AG20443 (cell line): ENCODE measurements at places on chromosomes 1 and 21.

GRCh38 chr1:152806576-152806975 lies at the start of gene LCE1C:
Gene LCE1C, minus strand, starts transcription at chr1:152806651. Its CDS starts 1,173 bp downstream, at chr1:152805478.
- DNase-seq: no peak

GRCh38 chr1:113429461-113430153 lies 39.3 kb downstream of the MAGI3 start:
- DNase-seq: no peak

DNA sequence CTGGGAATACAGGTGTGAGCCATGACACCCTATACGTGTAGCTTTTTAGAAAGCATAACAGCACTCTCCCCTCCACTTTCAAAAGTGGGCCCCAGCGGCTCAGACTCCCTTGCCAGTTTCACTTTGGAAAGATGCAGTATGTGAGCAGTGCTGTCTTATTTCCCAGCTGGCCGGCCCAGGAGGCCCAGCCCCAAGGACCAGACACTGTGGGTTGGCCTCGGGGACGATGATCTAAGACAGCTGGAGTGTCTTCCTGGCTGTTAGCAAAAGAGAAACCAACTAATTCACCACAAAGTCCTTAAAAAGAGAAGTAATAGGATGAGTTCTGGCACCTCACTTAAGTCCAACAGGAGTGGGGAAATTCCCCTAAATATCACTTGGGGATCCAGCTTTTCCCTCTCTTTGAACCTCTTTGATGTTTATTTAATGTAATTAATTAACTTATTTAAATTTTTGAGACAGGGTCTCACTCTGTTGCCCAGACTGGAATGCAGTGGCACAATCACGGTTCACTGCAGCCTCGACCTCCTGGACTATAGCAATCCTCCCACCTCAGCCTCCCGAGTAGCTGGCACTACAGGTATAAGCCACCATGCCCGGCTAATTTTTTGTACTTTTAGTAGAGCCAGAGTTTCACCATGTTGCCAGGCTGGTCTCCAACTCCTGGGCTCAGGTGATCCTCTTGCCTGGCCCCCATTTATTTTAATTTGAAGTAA lies 17.6 kb upstream of the CLIC4 start:
- peak; percentile 91 for DNase-seq

DNA sequence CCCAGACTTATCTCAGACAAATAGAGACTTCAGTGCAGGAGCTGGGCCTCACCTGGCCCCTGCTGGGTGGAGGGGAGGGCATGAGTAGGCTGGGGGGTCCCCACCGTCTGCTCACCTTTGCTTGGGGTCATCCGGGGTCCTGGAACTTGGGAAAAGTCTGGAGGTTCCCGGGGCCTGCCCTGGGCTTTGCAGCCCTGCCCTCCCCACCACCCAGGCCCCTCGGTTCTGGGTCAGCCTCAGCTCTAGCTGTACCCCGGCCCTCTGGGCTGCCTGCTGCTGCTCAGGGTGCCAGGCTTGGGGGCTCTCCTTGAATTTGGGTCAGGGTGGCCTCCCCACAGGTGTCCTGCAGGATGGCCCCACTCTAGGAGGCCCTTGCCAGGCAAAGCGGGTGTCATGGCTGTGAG lies 2.4 kb upstream of the TMEM52 start:
- DNase-seq: no peak

- peak; percentile 76 for DNase-seq
These were observed 20.7 kb downstream of the IL10RB start for GRCh38 chr21:33286600-33287456.

DNA sequence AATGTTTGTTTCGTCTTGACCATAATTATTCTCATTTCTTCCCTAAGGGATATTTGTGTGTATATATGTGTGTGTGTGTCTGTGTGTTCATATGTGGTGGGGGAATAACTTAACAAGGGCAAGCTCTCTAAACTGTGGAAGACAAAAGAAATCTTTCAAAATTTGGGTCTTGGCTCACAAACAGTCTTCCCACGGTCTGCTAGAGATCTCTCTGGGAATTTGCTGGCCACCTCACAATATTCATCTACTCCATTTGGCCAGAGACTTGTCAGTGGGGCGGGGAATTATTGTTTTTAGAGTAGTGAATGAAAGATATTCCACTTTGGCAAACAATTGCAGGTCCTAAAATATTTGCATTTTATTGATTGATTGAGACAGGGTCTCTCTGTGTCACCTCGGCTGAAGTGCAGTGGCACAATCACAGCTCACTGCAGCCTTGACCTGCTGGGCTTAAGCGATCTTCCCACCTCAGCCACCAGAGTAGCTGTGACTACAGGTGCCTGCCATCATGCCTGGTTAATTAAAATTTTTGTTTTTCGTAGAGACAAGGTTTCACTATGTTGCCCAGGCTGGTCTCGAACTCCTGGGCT lies 8.0 kb upstream of the EIF2B3 start:
- no peak for DNase-seq

DNA sequence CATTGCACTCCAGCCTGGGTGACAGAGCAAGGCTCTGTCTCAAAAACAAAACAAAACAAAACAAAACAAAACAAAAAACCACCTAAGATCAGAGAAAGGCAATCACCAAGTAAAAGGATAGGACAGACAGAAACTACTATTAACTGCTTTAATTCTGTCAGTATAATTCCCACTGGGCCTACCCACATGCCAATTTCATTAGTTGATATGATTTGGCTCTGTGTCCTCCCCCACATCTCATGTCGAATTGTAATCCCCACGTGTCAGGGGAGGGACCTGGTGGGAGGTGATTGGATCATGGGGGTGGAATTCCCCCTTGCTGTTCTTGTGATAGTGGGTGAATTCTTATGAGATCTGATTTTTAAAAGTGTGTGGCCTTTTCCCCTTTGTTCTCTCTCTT lies 27.2 kb upstream of the CAPZB start:
- no peak for DNase-seq

DNA sequence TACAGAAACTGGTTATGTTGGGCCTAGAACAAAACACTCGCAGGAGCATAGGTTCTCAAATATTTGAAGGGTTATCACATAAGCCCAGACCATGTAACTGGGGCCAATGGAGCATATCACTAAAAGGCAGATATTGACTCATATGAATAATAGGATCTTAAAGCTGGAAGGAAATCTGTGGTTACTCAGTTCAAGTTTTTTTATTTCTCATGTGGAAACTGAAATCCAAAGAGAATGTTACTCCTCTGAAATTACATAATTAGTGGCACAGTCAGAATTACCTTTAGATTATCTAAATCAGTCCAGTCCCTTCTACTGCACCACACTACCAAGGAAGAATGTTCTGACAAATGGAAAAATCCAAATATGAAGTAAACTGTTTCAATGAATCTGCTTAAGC lies 12.0 kb downstream of the SLAMF8 start:
- no peak for DNase-seq

- DNase-seq: no peak
These were observed 86.2 kb downstream of the ZP4 start for GRCh38 chr1:237804516-237804915.

- DNase-seq: no peak
These were observed at the start of gene RNF186 for GRCh38 chr1:19814681-19815503. Gene RNF186, minus strand, starts transcription at chr1:19815283. Its CDS starts 182 bp downstream, at chr1:19815101.

DNA sequence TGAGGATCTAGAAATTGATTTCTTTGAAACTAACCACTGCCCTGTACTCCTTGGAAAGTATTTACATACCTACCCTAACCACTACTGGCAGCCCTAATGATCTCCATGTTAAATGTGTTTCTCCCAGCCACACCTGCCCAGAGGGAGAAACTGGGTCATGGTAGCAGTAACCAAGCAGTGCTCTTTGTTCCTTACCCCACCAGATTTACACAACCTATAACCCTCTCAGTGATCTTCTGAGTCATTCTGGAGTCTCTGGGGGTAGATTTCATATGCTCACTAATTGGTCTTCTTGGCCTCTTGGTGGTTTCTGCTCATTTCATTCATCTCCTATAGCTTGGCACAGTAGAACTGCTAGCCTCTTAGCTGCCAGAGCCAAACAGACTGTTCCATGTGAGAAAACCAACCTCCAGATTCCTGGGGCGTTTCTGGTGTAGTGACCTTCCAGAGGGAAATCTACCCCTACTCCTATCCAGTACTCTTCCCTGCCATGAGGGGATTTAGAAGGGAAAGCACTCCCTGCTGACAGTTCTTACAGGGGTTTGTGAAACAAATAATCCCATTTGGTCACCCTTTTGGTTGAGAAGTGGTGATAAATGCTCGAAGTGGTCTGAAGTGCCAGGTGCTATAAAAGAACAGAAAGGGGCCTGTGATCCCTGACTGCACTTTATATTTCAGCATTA lies 36.2 kb upstream of the LRIG2 start:
- DNase-seq: no peak

DNA sequence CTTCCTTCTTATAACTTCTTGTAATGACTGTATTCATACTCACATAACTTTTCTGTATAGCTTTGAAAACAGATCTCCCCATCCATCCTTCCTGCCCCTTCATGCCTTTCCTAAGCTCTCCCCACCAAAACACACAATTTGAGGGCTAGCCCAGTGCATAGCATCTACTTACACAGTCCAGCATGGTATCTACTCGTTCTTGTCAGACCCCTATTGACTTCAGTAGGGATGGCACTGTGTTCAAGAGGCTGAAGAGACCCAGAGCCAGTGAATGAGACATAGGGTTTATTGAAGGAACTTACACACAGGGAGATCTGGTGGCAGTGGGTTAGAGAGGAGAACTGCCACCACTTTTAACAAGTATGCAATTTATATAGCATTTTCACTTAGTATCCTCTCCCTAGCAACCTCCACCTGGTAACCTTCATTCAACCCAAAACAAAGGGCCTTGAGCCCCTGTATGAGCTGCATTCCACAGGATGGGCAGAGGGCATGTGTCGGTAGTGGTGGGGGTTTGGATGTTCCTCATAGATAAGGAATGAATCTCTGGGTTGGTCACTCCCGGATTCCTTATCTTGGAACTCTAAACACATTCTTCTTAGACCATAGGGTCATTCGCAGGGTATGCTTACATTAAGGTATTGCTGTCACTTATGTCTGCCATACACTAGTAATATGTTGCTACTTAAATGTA lies 64.9 kb upstream of the GNG12 start:
- DNase-seq: no peak

DNA sequence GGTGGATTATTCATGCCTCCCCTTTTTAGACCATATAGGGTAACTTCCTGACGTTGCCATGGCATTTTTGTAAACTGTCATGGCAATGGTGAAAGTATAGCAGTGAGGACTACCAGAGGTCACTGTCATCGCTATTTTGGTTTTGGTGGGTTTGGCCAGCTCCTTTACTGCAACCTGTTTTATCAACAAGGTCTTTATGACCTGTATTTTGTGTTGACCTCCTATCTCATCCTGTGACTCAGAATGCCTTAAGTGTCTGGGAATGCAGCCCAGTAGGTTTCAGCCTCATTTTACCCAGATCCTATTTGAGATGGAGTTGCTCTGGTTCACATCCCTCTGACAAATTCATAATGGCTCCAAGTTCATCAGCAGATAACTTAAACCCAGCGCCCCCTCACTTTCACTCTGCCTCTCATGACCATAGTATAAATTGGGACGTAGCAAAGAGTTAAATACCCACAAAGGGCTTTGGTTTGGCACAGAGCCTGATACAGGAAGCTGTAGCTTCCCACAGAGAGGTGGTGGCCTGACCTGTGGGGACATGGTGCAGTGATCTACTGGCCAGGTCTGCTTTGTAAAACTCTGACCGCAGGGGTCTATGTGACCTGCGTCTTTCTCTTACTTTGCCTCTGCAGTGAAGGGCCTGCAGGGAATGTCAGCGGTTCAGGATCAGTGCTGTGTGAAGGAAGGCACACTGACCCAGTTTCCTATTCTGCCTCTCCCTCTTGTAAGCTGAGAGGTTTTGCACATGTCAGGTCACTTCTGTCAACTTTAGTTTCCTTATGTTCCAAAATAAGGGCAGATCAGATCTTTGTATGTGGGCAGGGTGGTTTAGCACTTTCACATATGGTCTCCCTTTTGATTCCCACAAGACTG lies 78.1 kb upstream of the ZNF644 start:
- DNase-seq: no peak

DNA sequence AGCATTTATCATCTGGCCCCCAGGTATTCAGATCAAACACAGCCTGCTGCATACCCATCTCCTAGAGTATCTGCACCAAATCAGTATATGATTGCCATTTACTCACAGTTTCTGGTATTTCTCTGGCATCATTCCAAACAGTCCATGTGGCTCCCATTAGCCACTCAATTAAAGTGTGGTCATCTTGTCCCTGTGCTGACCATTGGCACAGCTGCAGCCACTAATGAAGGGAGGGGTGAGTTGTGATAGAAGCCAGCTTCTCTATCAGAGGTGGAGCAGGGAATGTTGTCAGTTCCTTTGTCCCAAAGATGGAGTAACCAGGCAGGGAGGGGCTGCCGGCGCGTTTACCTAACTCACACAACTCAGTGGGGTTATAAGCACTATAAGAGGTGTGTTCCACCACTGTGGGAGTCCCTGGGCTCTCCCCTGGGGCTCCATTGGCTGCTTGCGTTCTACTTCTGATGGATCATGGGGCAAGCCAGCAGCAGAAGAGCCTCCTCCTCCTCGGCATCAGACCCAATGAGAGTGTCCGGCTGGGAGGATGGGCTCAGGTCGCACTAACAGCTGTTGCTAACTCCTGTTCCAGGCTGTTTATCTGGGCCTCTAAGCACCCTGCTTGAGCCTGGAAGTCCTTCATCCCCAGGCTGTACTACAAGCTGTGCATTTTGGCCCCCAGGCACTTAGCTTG lies 108.6 kb downstream of the GDAP2 start:
- no peak for DNase-seq

DNA sequence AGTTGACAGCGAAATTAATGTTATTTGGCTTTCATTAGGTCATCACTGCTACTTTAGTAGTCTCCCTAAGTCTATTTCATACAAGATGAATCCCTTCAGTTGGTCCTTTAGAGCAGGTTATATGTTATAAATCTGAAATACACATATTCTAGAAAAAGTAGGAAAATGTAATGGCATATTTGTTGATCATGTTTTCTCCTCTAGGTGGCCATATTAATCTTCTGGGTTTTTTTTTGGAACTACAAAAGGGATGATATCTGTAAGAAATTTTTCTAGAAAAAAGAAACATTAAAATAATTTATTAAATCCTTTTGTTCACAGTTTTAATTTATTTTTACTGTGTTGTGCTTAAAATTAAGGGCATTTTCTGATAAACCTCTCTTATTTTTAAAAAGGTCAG lies 87.9 kb downstream of the SYT14 start:
- DNase-seq: no peak

GRCh38 chr1:165408518-165408917 lies 36.4 kb downstream of the RXRG start:
- peak; percentile 33 for DNase-seq

GRCh38 chr1:214475331-214475730 lies 76.1 kb downstream of the PTPN14 start:
- no peak for DNase-seq
